Stimulated activated CD8-positive, alpha-beta memory T cell treated with anti-CD3 and anti-CD28 coated beads, Interleukin-7, amount 100 ng/mL, for 1 hour (primary cell): ENCODE measurements at places on chromosomes 6 and 20.

DNA sequence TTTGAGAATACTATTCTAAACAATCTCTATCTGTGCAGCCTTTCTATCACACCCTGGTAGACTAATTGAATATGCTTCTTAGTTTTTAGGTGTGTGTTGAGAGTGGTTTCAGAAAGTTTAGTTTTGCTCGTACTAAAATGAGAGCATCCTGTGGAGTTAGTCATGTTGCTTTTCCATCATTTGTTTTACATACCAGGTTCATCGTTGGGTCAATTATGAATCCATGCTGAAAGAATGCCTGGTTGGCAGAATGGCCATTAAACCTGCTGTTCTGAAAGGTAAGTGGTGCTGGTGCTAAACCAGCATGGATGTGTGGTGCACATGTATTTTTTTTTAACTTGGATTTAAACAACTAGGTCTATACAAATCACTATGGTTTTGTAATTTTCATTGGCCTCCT lies 49.3 kb downstream of the CYB5R4 start:
- no peak for DNase-seq

GRCh38 chr20:32203356-32204204 lies 4.0 kb downstream of the PLAGL2 start:
- DNase-seq, result no peak

DNA sequence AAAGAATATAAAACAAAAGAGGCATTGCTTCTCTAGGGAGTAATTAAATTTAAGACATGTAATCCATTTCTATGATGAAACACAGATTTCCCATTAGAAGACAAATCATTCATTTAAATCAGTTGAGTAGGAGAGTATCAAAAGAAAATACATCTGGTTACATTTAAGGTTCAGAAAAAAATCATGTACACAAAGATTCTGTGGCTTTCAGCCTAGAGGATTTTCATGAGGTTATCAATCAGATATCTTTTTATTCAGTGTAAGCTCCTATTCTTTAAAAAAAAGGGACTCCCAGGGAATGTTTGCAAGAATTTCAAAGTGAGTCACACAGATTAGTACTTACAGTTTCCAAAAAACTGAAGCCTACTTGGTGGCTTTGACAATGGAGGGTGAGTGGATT lies 24.9 kb downstream of the COL21A1 start:
- no peak for DNase-seq

DNA sequence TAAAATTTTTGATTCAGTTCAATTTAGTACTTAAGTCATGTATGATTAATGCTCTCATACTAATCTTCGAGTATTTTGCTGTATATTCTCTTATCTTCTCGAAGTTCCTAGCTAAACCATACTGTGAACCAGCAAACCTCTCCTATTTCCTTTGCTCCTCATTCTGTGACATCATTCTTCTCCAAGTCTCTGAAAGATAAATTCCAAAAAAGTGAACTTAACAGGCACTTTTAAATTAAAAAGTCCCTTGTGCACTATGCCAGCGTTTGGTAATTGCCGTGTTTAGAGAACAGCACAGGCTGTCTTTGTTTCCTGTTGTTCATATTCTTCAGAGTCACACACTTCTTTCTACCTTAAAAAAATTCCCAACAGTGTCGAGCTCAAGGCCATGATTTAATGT lies 188.4 kb upstream of the PHACTR1 start:
- no peak for DNase-seq

DNA sequence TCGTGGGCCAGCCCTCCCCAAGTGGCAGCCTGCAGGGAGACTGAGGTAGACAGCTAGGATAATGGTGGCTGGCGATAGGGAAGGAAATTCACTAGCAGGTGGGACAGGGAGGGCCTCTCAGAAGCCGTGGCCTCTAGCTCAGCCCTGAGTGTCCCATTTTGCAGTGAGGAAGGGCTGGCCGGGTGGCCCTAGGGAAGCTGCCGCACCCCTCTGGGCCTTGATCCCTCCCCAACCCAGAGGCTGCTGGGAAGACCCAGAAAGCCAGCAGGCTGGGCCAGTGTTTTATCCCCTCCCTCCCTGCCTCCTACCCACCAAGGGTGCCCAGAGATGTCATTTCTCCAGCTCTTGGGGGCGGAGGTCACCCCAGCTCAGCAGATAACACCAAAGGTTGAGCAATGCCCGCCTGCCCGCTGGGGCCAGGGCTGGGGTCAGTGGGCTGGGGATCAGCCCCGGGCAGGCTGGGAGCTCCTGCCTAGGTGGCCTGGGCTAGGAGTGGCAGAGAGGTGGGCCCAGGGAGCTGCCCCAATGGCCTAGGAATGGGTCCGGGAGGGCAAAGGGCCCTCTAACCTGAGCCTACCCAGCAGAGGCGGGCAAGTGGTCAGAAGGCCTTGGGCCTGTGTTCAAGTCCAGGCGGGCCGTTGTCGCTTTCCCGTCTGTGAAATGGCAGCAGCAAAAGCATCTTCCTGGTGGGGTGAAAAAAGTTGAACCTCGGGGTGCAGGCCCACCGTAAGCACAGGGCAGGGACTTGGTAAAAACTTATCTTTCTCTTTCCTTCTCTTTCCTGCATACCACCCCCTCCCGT lies 1.6 kb upstream of the CEBPB start:
- DNase-seq, result no peak

- no peak for DNase-seq
Measured at GRCh38 chr20:36736451-36737182, 9.3 kb downstream of the NDRG3 start.

DNA sequence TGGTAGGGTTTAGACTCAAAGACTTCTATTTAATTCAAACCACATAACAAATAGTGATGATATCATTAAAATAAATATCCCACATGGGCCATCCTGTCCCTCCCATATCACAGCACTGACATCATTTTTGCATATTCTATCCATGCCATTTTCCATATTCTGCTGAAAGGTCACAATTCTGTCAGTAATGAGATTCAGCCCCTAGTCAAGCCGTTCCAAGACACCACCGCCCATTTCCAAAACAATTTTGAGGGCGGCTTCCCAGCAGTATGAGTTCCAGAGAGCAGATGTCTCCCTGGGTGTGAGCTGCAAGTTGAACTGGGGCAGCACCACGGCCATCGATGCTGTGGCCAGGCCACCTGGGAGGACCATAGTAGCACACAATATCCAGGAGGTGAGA lies 65.1 kb upstream of the PLEKHG1 start:
- DNase-seq, result no peak

DNA sequence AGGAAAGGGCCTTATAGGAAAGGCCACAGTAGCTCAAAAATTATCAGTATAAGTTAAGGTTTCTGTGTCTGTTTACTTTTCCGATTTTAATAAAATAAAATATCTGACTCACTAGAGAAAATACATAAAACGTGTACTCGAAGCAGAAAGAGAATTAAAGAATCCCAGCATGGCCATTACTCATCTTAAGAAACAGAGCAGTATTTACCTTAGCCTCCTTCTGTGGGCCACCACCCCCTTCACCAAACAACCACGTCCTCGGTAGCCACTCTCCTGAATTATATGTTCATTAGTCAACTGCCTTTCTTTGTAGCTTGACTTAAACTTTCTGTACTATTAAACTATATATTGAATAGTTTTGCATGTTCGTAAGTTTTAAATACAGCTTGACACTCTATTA lies 72.2 kb upstream of the SPTLC3 start:
- DNase-seq, result no peak

DNA sequence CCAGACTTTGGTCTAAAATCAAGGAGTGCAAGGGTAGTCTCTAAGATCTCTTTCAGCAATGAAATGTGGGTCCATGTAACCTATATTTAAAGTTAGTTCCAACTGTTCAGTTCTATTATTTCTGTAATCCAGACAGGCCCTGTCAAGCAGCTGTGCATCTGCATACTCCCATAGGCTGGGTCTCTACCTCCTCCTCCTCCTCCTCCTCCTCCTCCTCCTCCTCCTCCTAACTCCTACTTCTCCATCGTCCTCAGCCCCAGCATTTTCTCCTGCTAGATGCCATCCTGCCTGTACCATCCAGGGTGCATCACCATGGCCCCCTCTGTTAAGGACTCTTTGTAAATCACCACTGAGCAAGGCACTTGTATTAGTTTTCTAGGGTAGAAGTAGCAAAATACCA lies 52.4 kb upstream of the TPD52L1 start:
- DNase-seq, result no peak

GRCh38 chr6:136784910-136785746 lies 7.1 kb downstream of the MAP3K5 start:
- DNase-seq, result no peak

GRCh38 chr6:41724586-41725501 lies 10.6 kb downstream of the TFEB start:
- no peak for DNase-seq

DNA sequence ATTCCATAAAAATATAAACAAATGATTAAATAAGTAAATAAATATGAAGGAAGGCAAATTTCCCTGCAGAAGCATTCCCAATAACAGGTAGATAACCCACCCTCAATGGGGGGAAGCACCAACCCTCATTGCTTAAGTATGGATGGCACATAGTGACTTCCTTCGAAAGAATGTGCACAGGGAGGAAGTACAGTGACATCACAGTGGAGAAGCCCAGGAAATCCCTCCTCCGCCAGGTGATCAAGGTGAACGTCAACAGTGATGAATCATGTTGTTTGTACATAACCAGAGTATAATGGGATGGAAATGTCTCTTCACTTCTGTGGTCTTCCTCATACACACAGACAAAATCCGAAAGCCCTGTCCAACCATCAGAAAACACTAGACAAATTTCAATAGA lies 267.9 kb downstream of the THBS2 start:
- no peak for DNase-seq

DNA sequence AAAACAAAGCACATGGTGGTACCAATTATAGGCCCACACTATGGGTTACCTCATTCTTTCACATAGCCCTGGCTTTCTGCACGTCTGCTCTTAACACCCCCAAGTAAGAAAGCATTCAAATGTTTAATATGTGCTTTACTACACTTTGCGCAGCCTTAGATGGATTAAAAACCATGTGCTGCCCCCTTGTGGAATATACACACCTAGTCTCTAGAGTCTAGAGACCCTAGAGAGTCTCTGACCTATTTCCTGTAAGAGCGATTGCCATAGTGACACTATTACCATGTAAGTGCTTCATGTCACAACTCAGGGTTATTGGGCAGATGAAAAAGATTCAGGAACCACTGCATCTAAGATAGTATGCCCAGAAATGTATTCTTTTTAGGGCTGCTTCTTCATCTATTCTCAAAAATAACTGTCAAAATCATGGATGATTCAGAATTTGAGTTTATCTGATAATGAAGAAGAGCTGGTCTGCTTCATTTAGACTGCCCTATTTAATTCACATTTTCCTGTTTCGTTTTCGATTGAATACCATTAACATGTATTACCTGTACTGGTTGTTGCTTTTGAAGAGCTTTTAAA lies 186.3 kb downstream of the ADGB start:
- DNase-seq, result no peak

DNA sequence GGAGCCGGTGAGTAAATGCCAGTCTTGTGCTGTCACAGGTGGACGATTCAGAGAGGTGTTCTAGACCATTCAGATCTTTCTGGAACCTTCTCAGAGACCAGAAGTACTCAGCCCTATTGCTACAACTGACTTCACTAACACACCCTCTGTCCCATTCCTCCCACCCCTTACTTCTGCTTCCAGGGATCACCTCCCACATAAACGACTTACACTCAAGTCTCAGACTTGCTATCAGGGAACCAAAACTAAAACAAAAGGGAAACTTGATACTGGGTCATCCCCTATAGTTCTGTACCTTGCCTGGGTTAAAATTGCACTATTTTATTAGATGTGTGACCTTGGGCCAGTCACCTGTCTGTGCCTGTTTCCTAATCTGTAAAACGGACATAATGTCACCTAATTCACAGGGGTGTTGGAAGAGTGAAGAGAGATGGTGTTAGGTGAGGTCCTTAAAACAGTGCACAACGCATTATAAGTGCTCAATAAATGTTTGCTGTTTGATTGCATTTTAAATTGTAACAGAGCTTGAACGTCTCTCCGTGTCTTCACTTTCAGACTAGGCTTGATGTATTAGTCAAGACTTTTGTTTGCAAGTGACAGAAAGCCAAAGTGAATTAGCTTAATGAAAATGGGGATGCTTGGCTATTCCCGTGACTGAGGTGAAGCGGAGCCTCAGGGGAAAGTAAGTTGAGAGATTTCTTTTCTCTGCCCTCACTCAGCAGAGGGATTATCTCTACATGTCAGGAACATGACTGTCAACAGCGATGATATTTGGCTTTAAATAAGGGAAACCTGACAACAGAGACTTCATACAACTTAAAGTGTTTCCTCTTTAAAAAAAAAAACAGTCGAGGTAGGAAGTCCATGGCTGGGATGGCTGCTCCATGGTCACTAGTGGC lies 3.0 kb upstream of the SRXN1 start:
- no peak for DNase-seq

DNA sequence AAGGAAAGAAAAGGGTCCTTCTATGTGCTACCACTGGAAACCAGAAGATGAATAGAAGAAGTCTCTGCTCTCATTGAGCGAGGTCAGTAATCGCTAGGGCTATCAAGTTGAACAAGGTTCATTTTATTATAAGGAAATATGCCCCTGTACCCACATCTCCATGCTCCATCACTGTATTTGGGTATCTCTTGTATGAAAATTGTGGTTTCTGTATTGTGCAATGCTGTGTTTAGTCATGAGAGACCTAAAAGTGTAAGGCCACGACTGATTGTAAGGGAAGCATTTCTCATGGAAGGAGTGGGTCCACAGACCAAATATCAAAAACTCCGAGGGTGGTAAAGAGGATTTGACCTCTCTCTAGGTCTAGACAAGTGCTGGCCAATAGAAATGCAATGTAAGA lies 3.6 kb upstream of the HS3ST5 start:
- no peak for DNase-seq

GRCh38 chr6:83462524-83462923 lies 31.7 kb upstream of the ME1 start:
- DNase-seq, result no peak

- no peak for DNase-seq
Measured at GRCh38 chr20:44465001-44465560, 10.6 kb upstream of the TTPAL start.

GRCh38 chr6:168264593-168265335 lies 54.8 kb downstream of the DACT2 start:
- no peak for DNase-seq

- DNase-seq, result no peak
Measured at GRCh38 chr6:7060769-7061516, 46.8 kb upstream of the RREB1 start.

- no peak for DNase-seq
Measured at GRCh38 chr6:79605061-79605460, 26.1 kb upstream of the SH3BGRL2 start.

GRCh38 chr6:165676435-165677068 lies 13.5 kb upstream of the PDE10A start:
- DNase-seq, result no peak

DNA sequence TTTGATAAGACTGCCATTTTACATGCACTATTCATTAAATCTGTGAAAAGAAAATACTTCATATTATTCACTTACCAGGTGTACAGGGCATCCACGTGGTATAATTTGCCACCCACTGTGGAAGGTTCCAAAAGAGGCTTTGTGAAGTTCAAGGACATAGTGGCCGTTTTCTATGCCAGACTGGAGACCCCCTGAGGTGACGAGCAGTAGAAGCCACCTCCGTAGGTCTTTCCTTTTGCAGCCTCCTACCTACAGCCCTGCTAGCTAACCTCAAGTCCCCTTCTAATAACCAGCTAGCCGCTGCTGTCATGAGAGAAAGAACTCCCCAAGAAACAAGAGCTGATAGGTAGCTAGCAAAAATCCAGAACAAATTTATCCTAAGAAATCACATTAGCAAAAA lies 110.5 kb downstream of the ARHGAP18 start:
- DNase-seq, result no peak
